ENCODE measurements at places on chromosomes 3 and 15. TPM values are rescaled to one million over a fixed set of nuclear protein-coding genes. Genes with fewer than 3 reads are reported as not detected.

Gene CBLB
- 97.9 TPM for total RNA-seq

Gene ZPLD1
- total RNA-seq: not detected

Gene TRIM59
- total RNA-seq: 0.48 TPM

Gene IQSEC1
- total RNA-seq: 70.1 TPM

Gene ZNF385D
- total RNA-seq: 18.5 TPM

Gene BOC
- 37.3 TPM for total RNA-seq

Gene PPP2R3A
- total RNA-seq: 7.8 TPM

Gene FAM81A
- 0.35 TPM for total RNA-seq

Gene RASGRF1
- total RNA-seq: not detected

Gene SAMD7
- total RNA-seq: not detected

Gene CATSPER2
- total RNA-seq: 5.2 TPM

Gene WDR72
- total RNA-seq: not detected

Gene CXCR6
- 0.96 TPM for total RNA-seq

Gene USP8
- 62.1 TPM for total RNA-seq

Gene XYLB
- total RNA-seq: 5.2 TPM

Gene NFKBIZ
- 133 TPM for total RNA-seq

Gene LMCD1
- 506 TPM for total RNA-seq

Gene SKOR1
- 0.26 TPM for total RNA-seq

Gene CLEC3B
- 217 TPM for total RNA-seq

Gene SLC6A1
- total RNA-seq: 0.39 TPM

Gene ATP13A5
- total RNA-seq: not detected

Gene FBXL2
- 4.9 TPM for total RNA-seq

Gene STRIT1
- not detected for total RNA-seq
